ENCODE measurements at places on chromosomes 11 and 22. TPM values are rescaled to one million over a fixed set of nuclear protein-coding genes. Genes with fewer than 3 reads are reported as not detected.
A peak's percentile ranks its signal among the peaks of the same experiment; 100 is the strongest.

Gene KRTAP5-7
- not detected for polyA plus RNA-seq

- DNase-seq = no peak
These were observed 18.1 kb upstream of the GDPD5 start for GRCh38 chr11:75543806-75544205.

- no peak for DNase-seq
These were observed 14.3 kb downstream of the LRRC75B start for GRCh38 chr22:24578355-24579257.

- DNase-seq = no peak
These were observed 1077.3 kb downstream of the TBC1D22A start for GRCh38 chr22:47839595-47840227.

Gene MYO18B
- polyA plus RNA-seq = 0.16 TPM

Gene TRIM29
- 1.2 TPM for polyA plus RNA-seq

Gene KDM4E
- polyA plus RNA-seq = not detected

- peak; percentile 93 for DNase-seq
These were observed 17.5 kb downstream of the ATG16L2 start for GRCh38 chr11:72831521-72832300.

GRCh38 chr11:59556115-59556916, 45.0 kb downstream of the OR4D9 start:
- DNase-seq = peak; percentile 85

- peak; percentile 64 for DNase-seq
These were observed 822 bp downstream of the MARK2 start for GRCh38 chr11:63839508-63840355.

DNA sequence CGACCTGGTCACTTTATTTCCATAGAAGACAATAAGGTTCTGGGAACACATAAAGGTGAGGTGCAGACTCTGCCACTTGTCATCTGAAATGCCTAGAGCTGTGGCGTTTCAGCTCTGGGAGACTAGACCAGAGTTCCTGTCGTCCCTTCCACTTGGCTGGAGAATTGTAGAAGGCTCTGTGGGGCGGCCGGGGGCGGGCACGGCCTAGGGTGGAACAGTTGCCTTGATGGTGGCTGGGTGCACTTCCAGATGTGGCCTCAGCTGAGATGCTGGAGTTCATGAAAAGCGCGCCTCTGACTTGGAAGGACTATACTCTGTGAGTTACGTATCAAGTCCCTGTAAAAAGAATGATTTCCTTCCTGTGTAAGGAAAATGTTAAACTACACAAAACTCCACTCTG, 16.8 kb downstream of the TRMU start:
- DNase-seq = no peak

GRCh38 chr11:823441-824291, 4.1 kb upstream of the CRACR2B start:
- no peak for DNase-seq

GRCh38 chr11:126477535-126478305, 122.2 kb downstream of the ST3GAL4 start:
- DNase-seq = no peak

Gene SGSM1
- 3.3 TPM for polyA plus RNA-seq

DNA sequence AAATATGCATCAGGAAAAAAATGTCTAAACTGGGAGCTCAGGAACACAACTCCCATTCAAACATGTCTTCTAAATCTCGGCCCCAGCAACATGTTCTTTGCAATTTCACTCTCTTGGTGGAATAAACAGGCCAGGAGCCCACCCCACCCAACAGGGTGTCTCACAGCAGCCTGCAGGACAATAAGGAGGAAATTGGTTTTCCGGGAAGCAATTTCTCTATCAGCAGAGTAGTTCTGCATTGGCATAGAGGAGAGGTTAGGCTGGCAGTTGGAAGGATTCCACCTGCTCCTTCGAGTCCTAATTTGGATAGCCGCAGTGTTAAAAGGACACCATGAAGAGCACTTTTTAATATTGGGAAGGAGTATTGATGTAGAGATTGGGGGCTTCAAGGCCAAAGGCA, 55.9 kb upstream of the BARX2 start:
- DNase-seq = no peak

DNA sequence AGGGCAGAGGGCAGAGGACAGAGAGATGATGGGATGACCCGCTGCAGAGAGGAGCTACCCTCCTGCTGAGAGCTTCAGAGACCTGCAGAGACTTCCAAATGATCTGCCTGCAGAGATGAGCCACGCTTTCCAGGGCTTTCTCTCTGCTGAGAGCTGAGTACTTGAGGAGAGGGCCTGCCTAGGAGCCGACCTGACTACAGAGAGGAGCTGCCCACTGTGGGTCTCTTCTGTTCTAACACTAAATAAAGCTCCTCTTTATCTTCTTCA, 45.9 kb upstream of the SC5D start:
- no peak for DNase-seq

DNA sequence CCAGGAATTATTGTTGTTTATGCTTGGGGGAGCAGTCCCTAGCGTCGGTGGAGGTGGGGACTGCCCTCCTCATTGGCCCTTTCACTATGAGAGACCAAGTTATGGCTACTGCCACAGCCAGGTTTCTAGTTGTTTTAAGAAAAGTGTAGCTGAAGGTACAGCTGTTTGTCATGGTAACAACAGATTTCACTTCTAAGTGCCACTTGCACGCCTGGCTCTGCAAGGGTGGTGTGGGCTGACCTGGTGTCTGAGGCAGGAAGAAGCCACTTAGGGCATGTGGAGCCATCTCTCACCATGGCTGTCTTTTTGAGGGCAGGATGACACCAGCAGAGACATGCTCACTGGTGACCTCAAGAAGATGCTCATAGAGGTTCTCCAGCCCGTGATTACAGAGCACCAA, 46.3 kb upstream of the MPEG1 start:
- no peak for DNase-seq

DNA sequence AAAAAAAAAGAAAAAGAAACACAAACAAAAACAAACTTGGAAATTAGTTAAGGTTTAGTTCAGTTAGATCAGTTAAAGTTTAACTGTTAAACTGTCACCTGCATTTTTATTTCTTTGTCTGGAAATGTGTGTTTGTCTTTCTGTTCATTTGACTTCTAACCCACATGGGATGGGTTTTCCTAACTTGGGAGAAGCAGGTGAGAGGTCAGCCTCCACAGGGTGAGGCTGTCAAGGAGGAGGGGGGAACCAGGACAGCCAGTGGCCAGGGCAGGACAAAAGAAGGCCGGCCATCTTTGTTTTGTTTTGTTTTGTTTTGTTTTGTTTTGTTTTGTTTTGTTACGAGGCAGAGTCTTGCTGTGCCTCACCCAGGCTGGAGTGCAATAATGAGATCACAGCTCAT, 13.4 kb upstream of the GCAT start:
- DNase-seq = no peak

GRCh38 chr11:67285541-67286498, 3.3 kb upstream of the ANKRD13D start:
- DNase-seq = no peak

Gene RAB38
- polyA plus RNA-seq = 7.9 TPM

DNA sequence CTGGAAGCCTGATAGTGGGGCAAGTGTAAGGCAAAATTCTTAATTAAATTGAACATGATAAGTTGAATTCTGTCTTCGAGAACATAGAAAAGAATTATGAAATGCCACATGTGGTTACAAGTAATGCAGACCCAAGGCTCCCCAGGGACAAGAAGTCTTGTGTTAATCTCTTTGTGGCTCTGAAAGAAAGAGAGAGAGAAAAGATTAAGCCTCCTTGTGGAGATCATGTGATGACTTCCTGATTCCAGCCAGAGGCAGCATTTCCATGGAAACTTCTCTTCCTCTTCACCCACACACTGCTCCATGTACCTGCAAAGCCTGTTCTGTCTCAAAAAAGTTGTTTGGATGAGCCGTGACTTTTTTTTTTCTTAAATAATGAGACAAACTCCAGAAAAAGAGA, 1.9 kb upstream of the TYR start:
- DNase-seq = no peak

- DNase-seq = no peak
These were observed 1.4 kb upstream of the DPP3 start for GRCh38 chr11:66478729-66479393.

Gene PIH1D2
- 2.1 TPM for polyA plus RNA-seq

- DNase-seq = no peak
These were observed 21.4 kb downstream of the POU2F3 start for GRCh38 chr11:120261321-120261720.

Gene CRYAB
- 77.8 TPM for polyA plus RNA-seq

DNA sequence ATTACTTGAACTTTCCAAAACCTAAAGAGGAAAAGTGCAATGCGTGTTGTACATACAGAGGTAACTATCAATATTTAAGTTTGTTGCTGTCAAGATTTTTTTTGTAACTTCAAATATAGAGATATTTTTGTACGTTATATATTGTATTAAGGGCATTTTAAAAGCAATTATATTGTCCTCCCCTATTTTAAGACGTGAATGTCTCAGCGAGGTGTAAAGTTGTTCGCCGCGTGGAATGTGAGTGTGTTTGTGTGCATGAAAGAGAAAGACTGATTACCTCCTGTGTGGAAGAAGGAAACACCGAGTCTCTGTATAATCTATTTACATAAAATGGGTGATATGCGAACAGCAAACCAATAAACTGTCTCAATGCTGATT, 2.1 kb downstream of the ADM start:
- DNase-seq = no peak

DNA sequence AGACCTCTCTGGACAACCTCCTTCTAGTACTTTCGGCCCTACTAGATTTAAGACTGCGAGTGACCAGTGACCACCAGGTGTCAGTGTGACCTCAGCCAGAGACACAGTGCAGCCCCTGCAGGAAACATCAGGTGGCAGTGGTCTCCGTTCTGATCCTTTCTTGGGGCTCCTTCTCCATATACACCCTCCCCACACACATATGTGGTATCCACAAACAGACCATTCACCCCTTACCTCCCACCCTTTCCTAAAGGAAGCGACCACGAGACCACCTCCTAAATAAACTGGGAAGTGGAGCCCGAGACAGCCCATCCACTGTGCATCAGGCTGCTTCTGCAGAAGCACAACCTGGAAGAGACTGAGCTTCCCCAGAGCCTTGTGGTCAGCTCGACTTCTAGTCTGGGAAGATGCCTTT, 38.5 kb upstream of the CYP2D6 start:
- peak; percentile 66 for DNase-seq

Gene PRG2
- polyA plus RNA-seq = 0.24 TPM

Gene ASCC2
- 144 TPM for polyA plus RNA-seq

Gene OR56A1
- not detected for polyA plus RNA-seq

- no peak for DNase-seq
These were observed 9.0 kb upstream of the MUC5AC start for GRCh38 chr11:1148752-1149180.

GRCh38 chr22:26990503-26991189, 333.3 kb downstream of the MIAT start:
- DNase-seq = no peak

DNA sequence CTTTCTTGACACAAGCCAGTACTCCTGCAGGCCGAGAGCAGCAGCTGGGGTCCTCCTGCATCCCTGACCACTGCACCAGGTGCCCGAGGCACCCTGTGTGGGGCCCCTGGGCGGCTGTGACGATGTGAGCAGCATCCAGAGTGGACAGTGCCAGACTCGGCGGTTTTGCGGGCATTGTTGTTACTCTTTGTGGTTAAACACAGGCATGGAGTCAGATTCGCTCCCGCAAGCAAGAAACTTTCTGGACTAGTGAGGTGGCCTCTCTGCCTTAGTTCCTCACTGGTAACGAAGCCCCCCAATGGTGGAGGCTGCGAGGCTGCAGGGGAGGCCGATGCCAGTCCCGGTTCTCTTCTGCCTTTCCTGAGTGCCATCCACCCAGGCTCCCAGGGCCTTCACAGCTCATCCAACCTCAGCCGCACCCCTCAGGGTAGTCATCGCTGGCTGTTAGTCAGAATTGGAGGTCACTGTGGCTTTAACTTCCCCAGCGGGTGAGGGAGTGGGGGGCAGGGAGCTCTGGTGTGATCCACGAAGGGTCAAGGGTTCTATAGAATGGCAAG, 3.7 kb upstream of the CLDN5 start:
- DNase-seq = no peak

Gene FBLN1
- 42.1 TPM for polyA plus RNA-seq

DNA sequence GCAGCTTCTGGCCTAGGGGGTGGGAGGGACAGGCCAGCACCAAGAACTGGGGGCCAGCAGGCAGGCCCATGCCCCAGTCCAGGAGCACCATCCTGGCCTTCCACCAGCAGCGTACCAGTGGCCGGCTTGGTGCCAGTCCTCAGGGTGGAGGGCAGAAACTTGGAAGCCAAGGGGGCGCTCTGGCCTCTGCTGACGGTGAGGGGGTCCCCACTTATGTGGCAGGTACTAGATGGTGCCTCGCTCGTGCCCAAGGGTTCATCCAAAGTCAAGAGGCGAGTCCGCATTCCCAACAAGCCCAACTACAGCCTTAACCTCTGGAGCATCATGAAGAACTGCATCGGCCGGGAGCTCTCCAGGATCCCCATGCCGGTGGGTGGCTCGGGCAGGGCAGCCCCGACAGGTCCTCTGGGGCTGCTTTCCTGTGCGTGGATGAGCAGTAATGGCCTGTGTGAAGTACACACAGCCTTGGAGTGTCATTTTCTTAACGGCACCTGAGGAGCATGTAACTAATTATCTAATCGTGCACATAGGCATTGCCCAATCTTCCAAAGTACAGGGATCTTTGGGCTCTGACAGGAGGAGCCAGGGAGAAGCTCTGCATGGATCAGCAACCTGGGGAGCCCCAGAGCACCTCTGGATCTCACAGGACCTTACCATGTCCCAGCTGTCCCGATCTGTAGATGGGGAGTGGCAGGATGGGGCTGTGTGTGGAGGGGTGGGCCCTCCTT, 79.1 kb downstream of the MORC2 start:
- peak; percentile 16 for DNase-seq

DNA sequence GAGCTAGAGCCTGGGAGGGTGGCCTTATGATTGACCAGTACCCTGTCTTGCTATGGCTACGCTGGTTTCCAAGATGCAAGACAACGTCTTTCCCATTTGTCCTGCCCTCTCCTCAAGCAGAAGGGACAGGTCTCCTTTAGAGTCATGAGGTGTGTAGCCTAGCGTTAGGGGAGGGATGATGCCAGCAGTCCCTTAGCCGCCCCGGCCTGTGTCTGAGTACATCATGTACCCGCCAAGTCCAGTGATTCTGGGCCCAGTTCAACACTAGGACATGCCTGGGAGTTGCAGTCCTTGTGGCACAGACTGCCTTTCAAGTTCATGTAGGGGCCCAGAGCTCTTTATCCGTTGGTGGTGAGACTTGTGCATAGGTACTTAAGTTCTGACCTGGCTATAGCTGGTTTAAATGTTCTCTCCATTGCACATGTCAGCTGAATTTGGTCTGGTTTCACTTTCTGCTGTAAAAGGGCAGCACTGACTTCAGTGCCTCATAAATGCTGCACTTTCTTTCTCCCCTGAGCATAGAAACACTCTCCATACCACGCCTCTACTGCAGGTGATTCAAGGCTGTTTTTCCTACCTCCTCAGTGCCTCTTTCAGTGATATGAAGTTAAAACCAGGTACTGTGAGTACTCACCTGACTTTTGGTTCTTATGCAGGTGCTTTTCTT, 151.1 kb downstream of the METTL15 start:
- no peak for DNase-seq

Measured in adrenal gland (tissue), 19 donors.